HT-29 (cell line): ENCODE measurements at places on chromosomes 1 and 21. TPM values are rescaled to one million over a fixed set of nuclear protein-coding genes. Genes with fewer than 3 reads are reported as not detected.

DNA sequence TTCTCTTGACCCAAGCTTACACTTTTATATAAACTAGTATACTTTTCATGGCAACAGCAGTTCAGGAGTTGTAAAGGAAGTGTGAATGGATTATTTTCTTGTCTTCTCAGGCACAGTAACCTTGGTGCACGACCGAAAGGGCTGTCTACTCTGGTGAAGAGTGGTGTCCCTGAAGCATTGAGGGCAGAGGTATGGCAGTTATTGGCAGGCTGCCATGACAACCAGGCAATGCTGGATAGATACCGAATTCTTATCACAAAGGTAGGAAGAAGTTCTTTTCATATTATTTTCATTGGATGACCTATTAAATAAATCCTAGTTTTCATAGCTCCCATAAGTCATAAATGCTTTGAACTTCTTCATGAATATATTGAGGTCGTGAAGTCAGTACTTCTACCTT is 53.9 kb upstream of the GPR52 start:
- DNase-seq: no peak

DNA sequence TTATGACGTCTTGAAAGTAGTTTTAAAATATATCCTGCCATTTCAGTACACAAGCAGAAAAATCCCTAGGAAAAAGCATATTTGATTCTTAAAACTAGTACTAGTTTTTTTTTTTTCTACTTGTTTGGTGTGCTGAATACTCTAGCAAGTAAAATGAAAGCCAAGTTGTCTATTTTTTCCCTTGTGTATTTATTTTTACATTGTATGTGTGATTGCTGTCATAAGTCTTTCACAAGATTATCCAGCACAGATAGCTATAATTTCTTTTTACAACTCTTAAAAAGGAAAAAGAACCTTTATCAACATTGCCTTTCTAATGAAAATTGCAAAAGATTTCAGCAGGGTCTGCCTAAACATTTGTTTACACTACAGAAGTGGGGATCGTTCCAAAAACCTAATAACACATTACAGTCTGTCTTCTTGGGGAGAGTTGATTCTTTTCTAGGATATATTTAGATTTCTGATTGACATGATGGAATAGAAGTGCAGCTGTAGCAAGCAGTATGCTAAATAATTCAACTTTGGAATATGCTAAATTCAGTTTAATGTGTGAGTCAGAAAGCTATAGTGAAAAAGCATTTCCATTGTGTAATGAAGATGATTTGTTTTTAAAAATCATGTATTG is 2.5 kb downstream of the DR1 start:
- peak; percentile 34 for DNase-seq

DNA sequence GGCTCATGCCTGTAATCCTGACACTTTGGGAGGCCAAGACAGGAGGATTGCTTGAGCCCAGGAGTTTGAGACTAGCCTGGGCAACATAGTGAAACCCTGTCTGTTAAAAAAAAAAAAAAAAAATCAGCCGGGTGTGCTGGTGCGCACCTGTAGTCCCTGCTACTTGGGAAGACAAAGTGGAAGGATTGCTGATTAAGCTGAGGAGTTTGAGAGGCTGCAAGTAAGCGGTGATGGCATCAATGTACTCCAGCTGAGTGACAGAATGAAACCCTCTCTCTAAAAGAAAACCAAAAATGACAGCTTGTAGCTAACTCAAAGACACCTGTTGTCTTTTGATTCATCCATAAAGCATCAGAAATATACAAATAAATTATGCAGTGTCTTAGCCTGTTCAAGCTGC is 31.8 kb downstream of the SIPA1L2 start:
- DNase-seq: no peak

JAM2 gene
- not detected in 2 replicates for total RNA-seq

KISS1 gene
- total RNA-seq: 0.23 and 3.1 TPM in 2 replicates

CFHR4 gene
- total RNA-seq: not detected in 2 replicates
